Activated CD8-positive, alpha-beta memory T cell treated with anti-CD3 and anti-CD28 coated beads, Interleukin-2, amount 50 U/mL, for 48 hours (primary cell): ENCODE measurements at places on chromosomes 3 and 15.
A peak's percentile ranks its signal among the peaks of the same experiment; 100 is the strongest.

DNA sequence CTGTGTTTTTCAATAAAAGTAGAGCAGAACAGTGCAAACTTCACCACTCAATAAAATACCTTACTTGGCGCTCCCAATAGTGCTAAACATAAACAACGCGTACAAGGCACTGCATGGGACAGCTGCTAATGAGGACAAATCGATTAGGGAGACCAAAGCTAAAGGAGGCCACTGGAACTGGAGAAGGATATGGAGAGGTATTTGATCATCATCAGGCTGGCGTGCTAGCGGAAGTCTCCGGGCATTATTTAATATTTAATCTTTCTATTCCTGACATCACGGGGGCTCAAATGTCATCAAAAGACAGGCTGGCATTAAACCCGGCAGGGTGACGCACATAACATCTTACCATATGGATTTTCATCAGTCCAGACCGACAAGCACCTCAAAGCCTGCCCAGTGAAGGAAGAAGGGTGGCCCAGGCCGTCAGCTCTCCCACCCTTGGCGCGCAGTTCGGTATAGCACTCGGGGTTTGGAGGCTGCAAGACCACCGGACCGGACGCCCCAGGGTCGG is 604 bp downstream of the CCPG1 start:
- no peak for DNase-seq

- no peak for DNase-seq
Measured at GRCh38 chr15:68271854-68272471, 5.6 kb upstream of the FEM1B start.

- DNase-seq, result no peak
Measured at GRCh38 chr15:82881747-82882146, 70.8 kb downstream of the HOMER2 start.

DNA sequence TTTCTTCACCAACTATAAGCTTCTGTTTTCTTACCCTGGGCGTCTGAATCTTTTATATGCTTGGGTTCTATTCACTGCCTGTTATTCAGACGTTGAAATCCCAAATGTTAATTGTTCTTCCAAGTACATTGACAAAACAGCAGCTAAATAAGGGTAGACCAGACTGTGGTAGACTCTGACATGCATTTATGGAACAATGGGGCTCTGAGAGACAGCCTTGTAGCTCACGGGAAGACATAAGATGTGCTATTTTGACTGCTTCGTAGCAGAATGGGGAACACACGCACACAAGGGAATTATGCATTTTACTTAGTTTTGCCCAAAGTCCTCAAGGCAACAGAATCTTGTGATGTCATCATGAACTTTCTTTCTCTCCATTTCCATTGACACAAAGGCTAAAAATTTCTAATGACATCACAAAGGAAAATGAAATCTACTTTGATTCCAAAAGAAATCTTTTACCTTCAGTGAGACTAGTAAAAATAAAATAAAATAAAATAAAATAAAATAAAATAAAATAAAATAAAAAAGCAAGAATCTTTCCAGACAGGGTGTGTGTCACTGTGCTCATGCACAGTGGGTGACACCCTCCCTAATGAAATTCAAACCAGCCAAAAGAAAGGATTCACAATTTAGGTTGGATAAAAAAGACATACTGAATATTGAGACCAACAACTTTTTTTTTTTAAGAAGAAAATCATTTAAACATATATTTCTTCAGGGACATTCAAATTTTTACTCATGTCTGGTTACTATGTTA is 346.6 kb downstream of the ZBTB20 start:
- no peak for DNase-seq

DNA sequence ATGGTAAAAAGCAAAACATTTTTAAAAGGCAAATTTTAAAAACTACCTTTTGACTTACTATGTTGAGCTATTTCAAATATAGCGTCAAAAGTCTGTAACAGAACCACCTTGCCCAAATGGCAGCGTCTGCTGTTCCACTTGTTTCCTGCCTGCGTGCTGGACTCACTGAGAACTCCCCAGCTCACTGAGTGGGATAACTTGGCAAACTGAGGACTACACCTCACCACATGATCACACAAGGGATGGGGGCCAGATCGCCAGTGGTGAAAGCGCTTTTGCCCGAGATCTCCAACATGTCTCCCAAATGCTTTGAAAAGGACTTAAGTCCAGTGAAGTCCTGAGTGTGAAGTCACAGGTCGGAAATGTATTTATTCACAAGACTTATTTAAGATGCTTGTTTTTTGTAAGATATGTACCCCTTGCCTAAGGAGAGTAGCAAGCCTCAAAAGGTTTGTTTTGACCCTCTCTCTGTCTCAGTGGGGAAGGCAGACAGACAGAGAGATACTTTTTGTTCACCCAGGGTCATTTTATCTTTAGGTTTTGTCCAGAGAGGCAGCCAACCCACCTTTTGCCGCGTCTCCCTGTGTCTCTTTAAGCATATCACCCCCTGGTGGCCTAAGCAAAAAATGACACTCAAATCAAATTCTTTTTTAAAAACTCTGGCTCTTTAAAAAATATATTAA is 192.6 kb downstream of the PDZRN3 start:
- DNase-seq, result no peak

DNA sequence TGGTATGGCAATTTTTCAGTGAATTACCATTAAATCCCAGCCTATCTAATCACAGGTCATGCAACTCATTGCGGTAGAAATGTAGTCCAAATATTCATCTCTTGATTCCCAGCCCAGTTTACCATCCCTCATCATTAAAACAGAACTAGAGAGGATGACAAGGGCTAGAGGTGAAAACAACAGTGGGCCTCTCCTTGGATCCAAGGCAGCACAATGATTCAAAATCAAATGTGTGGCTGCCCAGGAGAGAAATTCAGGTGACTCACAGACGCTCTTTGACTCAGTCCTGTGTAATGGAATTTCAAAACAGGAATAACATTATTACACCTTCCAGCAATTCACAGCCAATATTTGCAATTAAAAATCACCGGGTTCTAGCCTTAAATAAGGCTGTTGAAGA is 246.5 kb downstream of the TBL1XR1 start:
- no peak for DNase-seq

GRCh38 chr3:127598841-127599570 is 795 bp downstream of the MCM2 start:
- DNase-seq, result no peak

DNA sequence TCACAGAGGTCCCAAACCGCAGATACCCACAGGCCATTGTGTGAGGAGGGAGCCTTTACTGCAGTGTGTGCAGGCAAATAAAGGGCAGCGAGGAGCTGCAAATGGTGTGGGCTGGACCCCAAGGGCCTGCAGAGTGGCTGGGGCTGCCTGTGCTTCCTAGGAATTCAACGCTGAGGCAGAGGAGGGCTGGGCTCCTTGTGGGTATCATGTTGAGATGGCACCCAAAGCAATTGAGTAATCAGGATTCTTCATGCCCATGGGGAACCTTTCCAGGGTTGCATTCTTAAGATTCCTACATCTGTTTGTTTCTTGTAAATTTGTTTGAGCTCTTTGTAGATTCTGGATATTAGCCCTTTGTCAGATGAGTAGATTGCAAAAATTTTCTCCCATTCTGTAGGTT is 85.4 kb upstream of the LIPC start:
- DNase-seq, result no peak

GRCh38 chr3:12135029-12135657 is 23.6 kb downstream of the TIMP4 start:
- peak; percentile 79 for DNase-seq

DNA sequence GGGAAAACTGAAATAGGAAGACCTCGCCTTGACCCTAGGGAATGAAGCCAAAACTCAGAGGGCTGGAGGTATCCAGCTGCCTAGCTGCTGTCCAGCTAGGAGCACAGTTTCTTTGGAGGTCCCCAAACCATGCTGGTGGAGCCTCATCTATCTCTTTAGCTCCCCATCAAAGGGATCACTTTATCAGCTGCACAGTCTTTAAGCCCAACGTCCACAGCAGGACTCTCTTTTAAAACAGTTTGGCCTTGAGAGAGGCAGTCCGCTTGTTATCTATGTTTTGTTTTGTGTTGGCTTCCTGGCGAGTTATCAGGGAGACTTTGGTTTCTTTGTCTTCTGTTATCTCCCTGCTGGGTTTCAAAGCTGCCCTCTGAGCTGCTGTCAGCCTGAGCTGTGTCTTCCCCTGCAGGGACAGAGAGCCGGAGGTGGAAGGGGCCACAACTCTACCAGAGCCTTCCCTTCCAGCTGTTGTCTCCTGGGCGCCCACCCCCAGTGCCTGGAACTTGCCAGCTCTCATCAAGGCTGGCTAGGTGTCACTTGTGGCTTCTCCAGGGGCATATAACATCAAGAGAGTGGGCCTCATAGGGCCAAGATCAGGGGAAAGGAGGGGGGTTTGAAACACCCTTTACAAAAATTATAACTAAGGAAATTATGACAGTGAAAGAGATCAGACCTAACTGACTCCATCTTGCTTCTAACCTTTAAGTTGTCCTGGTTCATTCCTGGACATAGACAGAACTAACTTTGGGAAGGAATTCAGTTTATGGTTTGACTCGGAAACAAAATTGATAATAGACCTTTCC is 61.4 kb upstream of the C15orf39 start:
- no peak for DNase-seq

- DNase-seq, result no peak
Measured at GRCh38 chr3:190323246-190323626, 990 bp upstream of the CLDN1 start.

GRCh38 chr15:90981681-90982080 is 12.7 kb downstream of the PRC1 start:
- DNase-seq, result no peak

- DNase-seq, result peak; percentile 36
Measured at GRCh38 chr3:38283810-38284755, 2.0 kb downstream of the SLC22A14 start.

- no peak for DNase-seq
Measured at GRCh38 chr15:40163657-40164416, 3.0 kb downstream of the BUB1B start.

GRCh38 chr15:100705065-100705464 is 102.7 kb downstream of the ASB7 start:
- no peak for DNase-seq

DNA sequence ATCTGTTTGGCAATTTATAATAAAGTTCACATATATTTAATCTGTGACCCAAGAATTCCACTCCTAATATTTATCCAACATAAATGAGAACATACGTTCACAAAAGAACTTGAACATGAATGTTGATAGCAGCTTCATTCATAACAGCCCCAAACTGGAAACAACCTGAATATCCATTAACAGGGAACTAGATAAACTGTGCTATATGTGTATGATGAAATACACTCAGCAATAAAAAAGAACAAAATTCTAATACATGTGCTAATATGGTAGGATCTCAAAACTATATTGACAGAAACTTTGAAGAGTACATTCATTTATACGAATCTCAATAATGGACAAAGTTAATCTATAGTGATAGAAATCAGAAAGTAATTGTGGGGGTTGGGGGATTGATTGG is 5.1 kb upstream of the BHLHE40 start:
- DNase-seq, result no peak
